ENCODE measurements at places on chromosomes 16 and 17. TPM values are rescaled to one million over a fixed set of nuclear protein-coding genes. Genes with fewer than 3 reads are reported as not detected.
A peak's percentile ranks its signal among the peaks of the same experiment; 100 is the strongest.

DNA sequence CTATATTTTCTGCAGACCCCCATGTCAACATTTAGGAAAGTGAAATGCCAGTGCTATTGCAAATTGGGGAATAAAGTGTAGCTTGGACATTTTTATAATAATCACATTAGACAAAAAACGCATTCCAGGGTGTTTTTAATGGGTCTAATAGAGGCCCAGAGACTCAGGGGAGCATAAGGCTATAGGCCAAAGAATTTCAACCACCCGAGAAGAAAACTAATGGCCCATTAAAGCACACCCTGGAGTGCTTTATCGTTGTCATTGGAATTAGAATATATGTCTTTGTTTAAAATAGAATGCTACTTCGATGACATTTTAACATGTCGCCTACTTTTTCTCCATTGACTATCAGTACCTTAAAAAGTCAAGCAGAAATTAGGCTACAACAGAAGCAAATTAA, 414.1 kb upstream of the CDH8 start:
- H3K4me3 ChIP-seq: no peak overlapping the region
- H3K27ac ChIP-seq: no peak overlapping the region
- no peaks in the 10 kb centered on the region for H3K4me1 ChIP-seq
- no peaks in the 10 kb centered on the region for H3K27me3 ChIP-seq
- DNase-seq: no peak

DNA sequence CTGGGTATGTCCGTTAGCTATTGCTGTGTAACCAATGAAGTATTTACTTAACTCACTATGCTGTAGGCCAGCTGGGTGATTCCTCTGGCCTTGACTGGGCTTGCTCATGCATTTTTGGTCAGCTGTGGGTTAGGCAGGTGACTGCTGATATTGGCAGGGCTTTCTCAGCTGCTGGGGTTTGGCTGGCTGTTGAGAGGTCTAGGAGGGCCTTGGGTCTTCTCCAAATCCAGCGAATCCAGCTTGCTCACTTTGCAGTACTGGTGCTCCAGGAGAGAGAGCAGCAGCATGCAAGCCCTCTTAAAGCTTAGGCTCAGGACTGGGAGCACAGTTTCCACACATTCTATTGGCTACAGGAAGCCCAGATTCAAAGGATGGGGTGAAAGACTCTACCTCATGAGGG, 270.1 kb downstream of the PHKB start:
- H3K27me3 ChIP-seq: no peaks in the 10 kb centered on the region
- H3K36me3 ChIP-seq: no peaks in the 10 kb centered on the region
- DNase-seq: no peak

GRCh38 chr16:3356118-3356517, 429 bp downstream of the OR2C1 start:
- no peaks in the 10 kb centered on the region for H3K4me1 ChIP-seq
- no peak overlapping the region for H3K27ac ChIP-seq
- no peak for DNase-seq
- peaks cover 11% of the 10 kb centered on the region for H3K27me3 ChIP-seq

- H3K4me3 ChIP-seq: no peak overlapping the region
- H3K27me3 ChIP-seq: no peaks in the 10 kb centered on the region
- peaks cover 25% of the 10 kb centered on the region for H3K4me1 ChIP-seq
- peak; percentile 96 for DNase-seq
These were observed 34.1 kb upstream of the SLC38A10 start for GRCh38 chr17:81328978-81329926.

- no peaks in the 10 kb centered on the region for H3K36me3 ChIP-seq
- no peaks in the 10 kb centered on the region for H3K4me1 ChIP-seq
- H3K4me3 ChIP-seq: no peak overlapping the region
- no peak for DNase-seq
- H3K27me3 ChIP-seq: peaks cover 17% of the 10 kb centered on the region
These were observed 19.2 kb downstream of the CD300LB start for GRCh38 chr17:74512036-74512435.

DNA sequence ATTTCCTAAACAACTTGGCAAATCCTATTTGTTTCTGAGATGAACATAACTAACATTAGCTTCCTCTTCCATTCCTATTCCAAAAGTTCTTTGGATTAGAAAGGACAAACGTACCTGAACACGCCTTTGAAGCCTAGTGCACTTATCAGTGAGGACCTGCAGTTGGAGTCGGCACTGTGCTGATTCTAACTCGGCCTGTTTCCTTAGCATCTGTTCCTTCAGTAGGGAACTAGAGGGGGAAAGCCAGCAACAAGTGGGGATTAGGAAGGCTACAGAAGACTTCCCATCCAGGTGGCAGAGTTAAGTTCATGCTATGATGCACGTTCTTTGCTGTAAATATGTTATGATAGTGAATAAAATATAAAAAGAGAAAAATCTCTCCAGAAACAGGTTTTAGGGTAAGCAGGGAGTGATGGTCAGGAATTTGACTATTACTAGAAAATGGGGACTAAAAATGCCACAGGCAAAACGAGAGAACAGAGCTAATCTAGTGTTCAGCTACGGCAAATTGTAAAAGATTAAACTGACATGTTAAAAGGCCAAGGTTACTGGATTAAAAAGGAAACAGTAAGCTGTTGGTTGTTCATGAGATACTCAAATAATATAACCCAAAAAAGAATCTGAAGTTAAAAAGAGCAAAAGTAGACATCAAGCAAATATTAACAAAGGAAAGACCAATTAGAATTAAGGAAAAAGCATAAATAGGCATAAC, 28.8 kb downstream of the RFWD3 start:
- peaks cover 79% of the 10 kb centered on the region for H3K36me3 ChIP-seq
- no peak overlapping the region for H3K4me3 ChIP-seq
- DNase-seq: no peak
- no peak overlapping the region for H3K27ac ChIP-seq

GRCh38 chr16:17237350-17237944, 233.3 kb downstream of the XYLT1 start:
- no peak overlapping the region for H3K27ac ChIP-seq
- no peaks in the 10 kb centered on the region for H3K27me3 ChIP-seq
- no peak overlapping the region for H3K4me3 ChIP-seq
- no peaks in the 10 kb centered on the region for H3K4me1 ChIP-seq
- DNase-seq: no peak
- H3K36me3 ChIP-seq: no peaks in the 10 kb centered on the region

DNA sequence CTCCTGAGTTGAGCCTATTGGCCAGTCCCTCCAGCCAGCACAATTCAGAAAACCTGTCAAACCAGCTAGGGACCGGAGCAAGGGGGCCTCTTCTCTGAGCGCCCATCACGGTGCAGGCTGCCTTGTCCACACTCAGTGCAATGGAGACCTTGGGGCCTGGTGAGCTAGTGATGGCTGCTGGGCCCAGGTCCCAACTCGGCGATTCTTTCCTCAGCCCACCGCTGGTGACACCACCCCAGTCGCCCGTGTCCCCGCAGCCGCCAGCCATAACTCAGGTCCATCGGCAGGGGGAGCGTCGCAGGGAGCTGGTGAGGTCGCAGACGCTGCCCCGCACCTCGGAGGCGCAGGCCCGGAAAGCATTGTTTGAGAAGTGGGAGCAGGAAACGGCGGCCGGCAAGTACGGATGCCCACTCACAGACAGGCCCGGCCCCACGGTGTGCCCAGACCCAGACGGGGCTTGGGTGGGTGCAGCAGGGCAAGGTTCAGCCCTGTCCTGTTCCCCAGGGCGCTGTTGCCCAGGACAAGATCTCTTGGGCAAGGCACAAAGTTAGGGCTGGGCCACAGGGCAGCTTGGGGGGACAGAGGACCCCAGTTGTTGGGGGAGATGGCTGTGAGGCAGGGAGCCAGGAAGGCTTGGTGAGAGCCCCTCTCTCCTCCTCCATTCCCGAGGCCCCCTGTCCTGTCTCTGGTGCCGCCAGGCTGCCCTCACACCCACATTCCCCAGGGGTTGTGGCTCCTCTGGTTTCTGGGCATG, 10.8 kb downstream of the SMTNL2 start:
- H3K4me1 ChIP-seq: peaks cover 7% of the 10 kb centered on the region
- H3K27ac ChIP-seq: no peak overlapping the region
- peak; percentile 94 for DNase-seq
- no peaks in the 10 kb centered on the region for H3K27me3 ChIP-seq
- no peaks in the 10 kb centered on the region for H3K36me3 ChIP-seq
- no peak overlapping the region for H3K4me3 ChIP-seq

GRCh38 chr17:28041844-28042656, 427 bp upstream of the NLK start:
- no peaks in the 10 kb centered on the region for H3K27me3 ChIP-seq
- H3K4me3 ChIP-seq: peak overlapping the region; percentile 80
- H3K4me1 ChIP-seq: peaks cover 12% of the 10 kb centered on the region
- DNase-seq: peak; percentile 41
- no peak overlapping the region for H3K27ac ChIP-seq
- no peaks in the 10 kb centered on the region for H3K36me3 ChIP-seq

DNA sequence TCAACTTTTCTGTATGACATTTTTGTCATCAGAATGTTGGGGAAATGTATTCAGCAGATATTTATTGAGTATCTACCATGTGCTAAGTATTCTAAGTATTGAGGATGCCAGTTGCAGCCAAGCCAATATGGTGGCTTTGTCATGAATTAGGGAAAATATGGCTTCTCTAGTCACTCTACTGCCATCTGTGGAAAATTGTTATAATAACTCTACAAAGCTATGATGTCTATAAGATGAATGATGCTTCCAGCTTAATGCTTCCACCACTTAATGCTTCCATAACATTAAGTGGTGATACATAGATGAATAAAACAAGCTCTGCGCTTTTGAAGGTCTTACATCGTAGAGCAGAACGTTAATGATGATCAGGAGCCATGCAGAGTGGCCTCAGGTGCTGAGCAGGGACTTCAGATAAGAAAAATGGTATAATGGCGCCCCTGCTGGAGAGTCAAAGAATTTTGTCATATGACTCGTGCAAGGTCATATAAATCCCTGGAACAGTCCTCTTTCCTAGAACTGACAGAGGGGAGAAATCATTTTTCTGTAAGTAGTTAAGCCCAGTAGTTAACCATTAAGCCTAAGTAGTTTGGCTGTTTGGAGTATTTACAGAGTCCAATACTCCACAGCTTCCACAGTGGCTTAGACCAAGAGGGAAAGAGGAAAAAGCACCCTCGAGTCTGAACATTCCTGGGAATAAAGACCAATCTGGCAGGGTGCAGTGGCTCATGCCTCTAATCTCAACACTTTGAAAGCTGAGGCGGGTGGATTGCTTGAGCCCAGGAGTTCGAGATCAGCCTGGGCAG, 2.7 kb upstream of the TMIGD1 start:
- no peaks in the 10 kb centered on the region for H3K36me3 ChIP-seq
- no peak overlapping the region for H3K27ac ChIP-seq
- H3K27me3 ChIP-seq: no peaks in the 10 kb centered on the region
- peak; percentile 89 for DNase-seq

DNA sequence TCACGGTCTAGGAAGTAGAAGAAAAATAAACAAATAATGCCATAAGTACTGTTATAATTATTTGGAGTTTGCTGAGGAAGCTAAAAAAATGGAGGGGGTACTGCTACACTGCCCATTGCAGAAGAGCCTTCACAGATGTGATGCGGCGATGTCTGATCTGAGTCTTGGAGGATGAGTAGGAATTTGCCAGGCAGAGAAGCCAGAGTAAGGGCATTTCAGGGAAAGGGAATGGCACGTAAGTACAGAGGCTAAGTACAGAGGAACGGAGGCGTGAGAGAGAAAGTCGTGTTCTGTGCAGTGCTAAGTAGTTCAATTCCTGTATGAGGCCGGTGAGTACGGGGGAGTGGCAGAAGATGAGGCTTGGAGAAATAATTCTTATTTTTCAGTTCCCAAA, 741 bp upstream of the GRB2 start:
- H3K4me3 ChIP-seq: peak overlapping the region; percentile 59
- H3K27ac ChIP-seq: no peak overlapping the region
- peak; percentile 56 for DNase-seq

- H3K36me3 ChIP-seq: no peaks in the 10 kb centered on the region
- H3K27ac ChIP-seq: no peak overlapping the region
- no peaks in the 10 kb centered on the region for H3K4me1 ChIP-seq
- H3K4me3 ChIP-seq: no peak overlapping the region
- DNase-seq: no peak
These were observed 12.7 kb upstream of the CD300LD start for GRCh38 chr17:74604761-74605160.

- H3K4me1 ChIP-seq: no peaks in the 10 kb centered on the region
- DNase-seq: no peak
- H3K36me3 ChIP-seq: no peaks in the 10 kb centered on the region
- peaks cover 76% of the 10 kb centered on the region for H3K27me3 ChIP-seq
- H3K27ac ChIP-seq: no peak overlapping the region
These were observed 80.9 kb upstream of the TEKT1 start for GRCh38 chr17:6912110-6913051.

GRCh38 chr17:7380855-7381683, at the start of gene TNK1:
TNK1 (plus strand) TSS chr17:7381089; CDS start chr17:7382927, 1,838 bp downstream.
- H3K4me3 ChIP-seq: peak within 1 kb of the TSS; percentile 84
- peak; percentile 87 for DNase-seq
- no peaks in the 10 kb centered on the region for H3K36me3 ChIP-seq
- H3K4me1 ChIP-seq: peaks cover 4% of the 10 kb centered on the region
- no peak within 1 kb of the TSS for H3K27ac ChIP-seq

DNA sequence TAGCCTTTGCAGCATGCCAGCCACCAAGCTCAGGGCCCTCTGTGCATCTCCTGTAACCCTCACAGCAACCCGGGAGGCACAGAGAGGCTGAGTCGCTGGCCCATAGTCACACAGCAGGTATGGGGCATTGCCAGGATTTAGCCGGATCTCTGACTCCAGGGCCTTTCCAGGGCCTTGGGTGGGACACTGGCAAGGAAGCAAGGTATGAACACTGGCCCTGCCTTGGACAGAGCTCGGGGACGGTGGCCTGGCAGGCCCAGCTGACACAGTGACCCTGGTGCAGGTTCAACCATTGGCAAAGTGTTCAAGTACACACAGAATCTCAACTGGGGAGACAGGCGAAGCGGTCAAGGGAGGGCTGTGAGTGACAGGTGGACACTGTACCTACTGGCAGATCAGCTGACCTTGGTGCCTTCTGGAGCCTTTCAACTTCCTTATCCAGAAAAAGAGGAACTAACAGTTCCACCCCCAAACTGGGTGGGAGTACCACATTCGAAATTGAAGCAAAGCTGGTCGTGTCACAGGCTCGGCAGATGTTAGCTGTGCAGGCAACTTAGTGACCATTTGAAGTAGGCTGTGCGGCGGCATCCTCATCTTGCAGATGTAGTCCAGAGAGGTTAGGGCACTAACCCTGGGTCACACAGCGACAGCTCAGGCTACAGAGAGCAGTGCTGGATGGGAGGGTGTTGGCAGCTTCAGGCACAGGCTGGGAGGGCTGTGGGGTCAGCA, 287.4 kb downstream of the SEC14L1 start:
- H3K27me3 ChIP-seq: no peaks in the 10 kb centered on the region
- no peak overlapping the region for H3K4me3 ChIP-seq
- H3K36me3 ChIP-seq: peaks cover 18% of the 10 kb centered on the region
- H3K27ac ChIP-seq: no peak overlapping the region

Gene SLC6A2
- total RNA-seq: 1.2 TPM

Gene CNP
- 87.9 TPM for total RNA-seq

Gene KRT31
- not detected for total RNA-seq

Gene TOX3
- 8.6 TPM for total RNA-seq

Gene ALOX15B
- total RNA-seq: not detected

Gene SPSB3
- 27.5 TPM for total RNA-seq

Gene MVD
- total RNA-seq: 75.4 TPM

Gene NXPH3
- total RNA-seq: 2.7 TPM

Gene NPB
- total RNA-seq: 3.3 TPM

Gene HSD17B1
- 2.4 TPM for total RNA-seq

Gene HS3ST6
- not detected for total RNA-seq

Gene PRAC1
- total RNA-seq: not detected

All from endodermal cell (in vitro differentiated cells).